ENCODE measurements at places on chromosomes 2 and 18. TPM values are rescaled to one million over a fixed set of nuclear protein-coding genes. Genes with fewer than 3 reads are reported as not detected.

DNA sequence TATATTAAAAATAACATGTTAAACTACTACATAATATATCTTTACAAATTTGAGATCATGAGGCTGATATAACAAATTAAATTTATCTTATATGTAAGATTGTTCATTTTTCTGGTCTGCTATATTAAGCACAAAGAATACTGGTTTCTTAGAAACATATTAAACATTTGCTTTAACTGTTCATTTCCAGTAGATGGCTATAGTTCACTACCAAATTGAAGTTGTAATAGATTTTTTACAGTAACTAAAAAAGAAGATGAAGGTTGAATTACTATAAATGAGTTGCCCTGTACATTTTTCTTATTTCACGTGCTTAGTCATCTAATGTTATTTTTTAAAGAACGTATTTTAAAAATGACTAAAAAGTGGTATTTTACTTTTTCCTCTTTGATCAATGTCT is 57.0 kb downstream of the ZNF407 start:
- DNase-seq, result no peak

- DNase-seq, result peak; percentile 1
Observed at GRCh38 chr2:112483042-112483473, 1.1 kb downstream of the TTL start.

DNA sequence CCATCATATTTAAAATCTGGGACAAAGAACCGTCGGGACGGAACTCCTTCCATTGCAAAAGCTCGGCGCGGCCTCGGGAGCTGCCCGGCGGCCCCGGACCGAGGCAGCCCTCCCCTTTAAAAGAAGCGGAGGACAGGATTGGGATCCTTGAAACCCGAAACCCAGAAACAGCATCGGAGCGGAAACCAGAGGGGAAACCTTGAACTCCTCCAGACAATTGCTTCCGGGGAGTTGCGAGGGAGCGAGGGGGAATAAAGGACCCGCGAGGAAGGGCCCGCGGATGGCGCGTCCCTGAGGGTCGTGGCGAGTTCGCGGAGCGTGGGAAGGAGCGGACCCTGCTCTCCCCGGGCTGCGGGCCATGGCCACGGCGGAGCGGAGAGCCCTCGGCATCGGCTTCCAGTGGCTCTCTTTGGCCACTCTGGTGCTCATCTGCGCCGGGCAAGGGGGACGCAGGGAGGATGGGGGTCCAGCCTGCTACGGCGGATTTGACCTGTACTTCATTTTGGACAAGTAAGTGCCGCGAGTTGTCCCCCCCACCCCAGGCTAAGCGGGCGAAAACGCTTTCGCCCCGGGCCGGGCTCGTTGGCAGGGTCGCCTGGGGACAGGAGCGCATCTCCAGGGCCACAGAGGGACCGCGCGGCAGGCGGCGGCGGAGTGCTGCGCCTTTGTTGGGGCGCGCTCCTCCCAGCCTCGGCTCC is at the start of gene ANTXR1:
TSS of gene ANTXR1 (plus strand) at position 38 of the 698 bp plus-strand sequence. CDS start at position 359, 321 bp downstream.
- no peak for DNase-seq

DNA sequence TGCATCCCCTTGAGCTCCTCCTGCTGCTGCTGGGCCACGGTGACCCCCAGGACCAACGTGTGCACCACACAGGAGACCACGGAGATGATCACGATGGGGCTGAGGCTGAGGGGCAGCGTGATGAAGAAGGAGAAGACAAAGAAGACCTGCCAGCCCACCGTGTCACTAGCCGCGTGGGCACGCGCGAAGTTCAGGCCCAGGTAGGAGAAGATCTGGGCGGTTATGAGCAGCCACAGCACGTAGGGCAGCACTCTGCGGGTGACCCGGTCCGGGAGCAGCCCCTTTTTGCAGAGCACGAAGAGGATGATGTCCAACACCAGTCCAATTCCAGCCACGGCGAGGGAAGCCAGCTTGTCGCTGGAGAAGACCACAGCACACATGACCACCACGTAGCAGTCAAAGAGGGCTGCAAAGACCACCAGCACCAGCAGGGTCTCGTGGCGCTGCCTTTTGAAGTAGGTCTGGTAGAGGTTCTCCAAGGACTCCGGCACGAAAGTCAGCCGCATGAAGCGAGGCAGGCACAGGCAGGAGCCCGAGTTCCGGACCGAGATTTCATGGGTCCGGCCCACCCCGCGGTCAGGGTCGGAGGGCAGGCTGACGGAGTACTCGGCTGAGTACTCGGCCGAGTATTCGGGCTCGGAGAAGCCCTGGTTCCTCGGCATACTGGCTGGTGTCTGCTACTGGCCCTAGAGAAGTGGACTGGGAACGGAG is 1.6 kb downstream of the ADCY3 start:
- no peak for DNase-seq

The CFAP65 gene
- not detected for polyA plus RNA-seq

The CD207 gene
- not detected for polyA plus RNA-seq
